ENCODE measurements at places on chromosomes 1 and 21.
A peak's percentile ranks its signal among the peaks of the same experiment; 100 is the strongest.

DNA sequence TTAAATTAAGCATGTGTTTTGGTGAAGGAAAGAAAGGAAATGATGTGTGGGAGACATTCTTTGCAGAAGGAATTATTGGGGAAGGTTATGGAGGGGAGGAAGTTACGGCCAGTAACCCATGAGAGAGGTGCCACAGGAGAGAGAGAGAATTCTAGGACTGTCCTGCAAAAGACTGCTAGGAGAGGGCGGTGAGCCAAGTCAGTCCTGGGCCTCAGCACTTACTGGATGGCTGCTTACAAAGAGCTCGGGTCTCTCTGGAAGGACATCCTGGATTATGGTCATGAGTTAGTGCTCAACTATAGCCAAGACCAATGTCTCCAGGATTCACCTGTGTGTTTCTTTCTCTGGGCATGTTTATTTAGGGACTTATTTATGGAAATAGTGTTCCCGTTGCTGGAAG is 74.4 kb upstream of the HSD17B7 start:
- no peak for DNase-seq

DNA sequence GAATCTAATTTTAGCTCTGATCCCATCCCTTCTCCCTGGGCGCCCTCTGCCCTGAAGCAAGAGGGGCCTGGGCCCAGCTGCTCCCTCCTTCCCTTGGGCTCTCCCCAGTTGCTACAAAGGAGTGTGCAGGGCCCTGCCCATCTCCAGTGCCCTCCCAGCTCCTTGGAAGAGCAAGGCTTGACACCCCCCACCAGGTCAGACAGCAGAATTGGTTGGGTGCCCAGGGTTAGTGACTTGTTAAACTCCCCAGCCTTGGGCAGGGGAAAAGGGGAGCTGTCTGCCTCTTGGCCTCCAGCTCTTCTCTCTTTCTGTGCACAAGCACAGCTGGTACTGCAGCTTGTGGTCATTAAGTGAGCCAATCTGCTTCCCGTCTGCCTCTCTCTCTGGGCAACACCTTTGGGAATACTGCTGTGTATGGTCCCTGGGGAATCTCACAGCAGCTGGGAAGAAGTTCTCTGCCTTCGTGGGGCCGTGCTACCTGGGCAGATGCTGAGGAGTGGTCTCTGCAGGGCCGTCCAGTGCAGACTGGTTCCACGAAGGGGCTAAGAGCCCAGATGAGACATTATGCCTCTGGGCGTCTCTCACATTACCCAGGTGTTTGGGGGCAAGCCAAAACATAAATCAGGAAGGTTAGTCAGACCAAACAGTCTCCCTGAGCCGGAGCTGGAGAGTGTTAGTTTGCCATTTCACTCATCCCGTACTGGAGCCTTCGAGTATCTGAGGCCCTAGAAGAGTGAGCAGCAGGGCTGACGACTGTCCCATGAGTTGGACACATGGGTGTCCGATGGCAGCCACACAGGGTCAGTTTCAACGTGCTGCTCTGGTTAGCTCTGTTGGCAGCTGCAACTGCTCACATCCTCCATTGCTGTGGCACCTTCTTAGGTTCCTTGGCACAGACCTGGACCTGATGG is 37.3 kb downstream of the TMEM53 start:
- peak; percentile 84 for DNase-seq

GRCh38 chr1:156690675-156691036 is 13.4 kb upstream of the NES start:
- no peak for DNase-seq

DNA sequence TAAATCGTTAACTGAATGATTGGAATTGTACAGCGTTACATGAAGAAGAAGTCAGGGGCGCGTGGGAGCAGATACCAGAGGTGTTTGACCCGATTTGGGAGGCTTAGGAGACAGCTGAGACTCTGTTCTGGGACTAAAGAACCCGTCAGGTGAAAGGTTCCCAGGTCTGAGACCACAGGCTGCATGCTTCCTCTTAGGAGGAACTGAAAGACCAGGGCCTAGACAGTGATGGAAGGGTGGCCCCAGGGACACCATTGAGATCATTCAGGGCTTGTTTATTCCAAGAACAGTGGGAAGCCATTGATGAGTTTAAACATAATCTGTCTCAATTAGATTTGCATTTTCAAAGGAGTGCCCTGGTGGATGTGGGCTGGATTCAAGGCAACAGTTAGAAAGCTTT is 904 bp downstream of the KLF17 start:
- DNase-seq = no peak

DNA sequence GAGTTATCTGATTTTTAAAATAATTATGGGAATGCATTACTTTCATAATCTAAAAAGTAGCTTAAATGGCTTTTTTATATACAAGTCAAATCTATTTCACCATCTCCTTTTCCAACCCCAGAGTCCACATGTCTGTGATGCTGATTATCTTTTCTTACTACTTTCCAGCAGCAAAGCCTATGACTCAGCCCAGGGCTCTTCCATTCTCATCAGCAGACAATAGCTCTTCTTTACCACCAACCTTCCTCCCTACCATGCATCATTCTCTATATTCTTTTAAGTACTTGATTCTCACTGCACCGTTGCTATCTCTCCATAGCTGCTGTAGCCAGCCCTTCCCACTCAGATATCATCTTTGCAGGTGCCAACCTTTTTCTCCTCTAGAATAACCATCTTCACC is 61.3 kb downstream of the OVGP1 start:
- DNase-seq = peak; percentile 51

DNA sequence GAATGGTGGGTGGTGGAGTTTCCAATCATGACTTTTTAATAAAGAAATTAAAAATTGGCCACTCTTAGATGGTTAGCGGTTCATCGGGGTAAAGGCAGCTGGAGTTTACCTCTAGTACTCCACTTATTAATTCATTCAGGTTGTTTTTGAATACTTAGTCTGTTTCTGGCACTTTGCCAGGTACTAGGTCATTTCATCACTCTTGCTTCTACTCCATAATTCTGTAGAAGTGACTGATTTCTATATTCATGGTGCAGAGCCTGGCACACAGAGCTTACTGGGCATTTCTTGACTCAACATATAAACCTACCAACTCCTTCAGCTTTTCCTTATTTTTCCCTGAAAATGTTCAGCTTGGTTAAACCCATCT is 31.5 kb downstream of the FOXD2 start:
- no peak for DNase-seq

GRCh38 chr1:40064797-40065499 is 24.4 kb downstream of the CAP1 start:
- no peak for DNase-seq

- DNase-seq = no peak
Observed at GRCh38 chr1:99647490-99647889, 1.6 kb downstream of the PALMD start.

- DNase-seq = no peak
Observed at GRCh38 chr1:205472737-205473441, 17.0 kb upstream of the BLACAT1 start.

DNA sequence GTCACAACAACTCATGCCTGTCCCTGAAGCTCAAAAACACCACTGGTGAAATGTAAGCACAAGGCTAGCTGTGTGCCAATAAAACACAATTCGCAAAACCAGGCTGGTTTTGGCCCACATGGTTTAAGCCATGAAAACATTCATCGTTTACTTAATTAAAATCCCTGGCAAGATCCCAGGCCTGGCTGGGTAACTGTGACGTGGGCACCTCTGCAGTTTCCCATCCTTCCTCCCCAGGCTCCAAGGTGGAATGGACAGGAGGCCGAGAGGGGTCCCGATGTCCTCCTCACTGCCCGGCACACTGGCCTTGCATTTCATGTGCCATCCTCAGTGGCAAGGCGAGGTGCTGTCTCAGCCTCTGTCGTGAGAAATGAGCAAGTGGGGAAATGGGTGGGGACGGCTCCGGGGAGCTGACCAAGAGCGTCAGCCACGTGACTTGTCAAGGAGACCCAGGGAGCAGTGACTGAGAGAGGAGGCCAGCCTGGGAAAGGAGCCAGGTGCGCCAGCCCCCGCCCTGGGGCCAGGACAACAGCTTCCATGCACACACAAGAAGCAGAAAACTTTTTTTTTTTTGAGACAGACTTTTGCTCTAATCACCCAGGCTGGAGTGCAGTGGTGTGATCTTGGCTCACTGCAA is 153.1 kb upstream of the RAB4A start:
- peak; percentile 3 for DNase-seq

GRCh38 chr1:42290130-42290529 is 44.9 kb downstream of the FOXJ3 start:
- DNase-seq = peak; percentile 24

DNA sequence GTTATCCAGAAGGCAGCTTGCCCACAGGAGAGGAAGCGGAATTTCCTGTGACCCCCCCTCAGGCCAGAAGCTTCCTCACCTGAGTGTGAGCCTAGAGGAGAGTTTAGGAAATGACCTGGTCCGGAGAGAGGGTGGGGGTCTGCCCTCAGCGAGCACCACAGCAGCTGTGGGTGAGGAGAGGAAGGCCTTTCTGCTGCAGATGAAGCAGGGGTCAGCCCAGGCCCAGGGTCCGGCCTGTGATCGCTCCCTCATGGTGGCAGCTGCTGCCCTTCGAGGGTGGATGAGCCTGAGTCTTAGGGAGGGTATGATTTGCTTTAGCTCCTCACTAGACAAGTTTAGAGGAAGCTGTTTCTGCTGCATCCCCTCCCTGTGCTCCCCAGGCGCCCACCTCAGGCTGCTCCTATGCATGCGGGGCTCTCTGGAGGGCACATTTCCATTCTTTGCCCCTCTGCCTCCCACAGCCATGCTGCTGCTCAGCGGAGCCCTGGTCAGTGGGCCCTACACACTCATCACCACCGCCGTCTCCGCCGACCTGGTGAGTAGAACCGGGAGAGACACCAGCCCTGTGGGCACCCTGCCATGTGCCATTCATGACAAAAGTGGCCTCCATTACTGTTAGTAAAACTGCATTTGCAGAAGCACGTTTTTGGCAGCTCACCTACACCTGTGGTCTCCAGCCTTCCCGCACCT is 53.0 kb downstream of the SLC37A1 start:
- DNase-seq = no peak

DNA sequence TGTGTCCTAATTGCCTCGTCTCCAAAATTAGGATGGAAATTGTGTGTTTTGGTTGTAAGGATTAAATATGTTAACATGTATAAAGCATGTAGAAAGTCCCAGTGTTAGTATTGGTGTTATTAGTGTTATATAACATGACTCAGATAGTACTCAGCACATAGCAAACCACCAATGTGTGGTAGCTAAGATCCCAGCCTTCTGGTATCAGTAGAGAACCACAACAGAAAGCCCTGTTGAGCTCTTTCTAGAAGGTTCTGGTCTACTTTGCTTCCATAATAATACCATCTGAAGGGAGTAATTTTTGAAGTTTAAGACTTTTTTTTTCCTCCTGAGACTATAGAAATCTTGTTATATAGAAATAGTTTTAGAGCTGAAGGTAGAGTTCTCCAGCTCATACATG is 259.3 kb upstream of the SGIP1 start:
- DNase-seq = peak; percentile 75

GRCh38 chr21:15011967-15012366 is 52.8 kb downstream of the NRIP1 start:
- DNase-seq = no peak

DNA sequence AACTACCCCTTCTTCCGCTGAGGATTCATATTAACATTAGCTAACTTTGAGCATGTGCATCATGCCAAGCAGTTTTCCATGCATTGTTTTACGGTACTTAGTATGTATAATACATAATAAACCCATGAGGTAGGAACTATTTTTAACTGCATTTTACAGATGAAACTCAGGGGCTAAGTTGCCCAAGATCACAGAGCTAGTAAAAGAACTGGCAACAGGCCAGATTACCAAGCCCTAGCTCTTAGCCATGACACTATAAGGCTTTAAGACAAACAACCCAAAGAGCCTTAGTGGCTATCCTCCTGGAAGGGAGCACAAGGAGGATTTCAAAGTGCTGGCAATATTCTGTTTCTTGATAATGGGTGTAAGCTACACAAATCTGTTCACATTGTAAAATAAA is 6.1 kb downstream of the AK2 start:
- peak; percentile 48 for DNase-seq

DNA sequence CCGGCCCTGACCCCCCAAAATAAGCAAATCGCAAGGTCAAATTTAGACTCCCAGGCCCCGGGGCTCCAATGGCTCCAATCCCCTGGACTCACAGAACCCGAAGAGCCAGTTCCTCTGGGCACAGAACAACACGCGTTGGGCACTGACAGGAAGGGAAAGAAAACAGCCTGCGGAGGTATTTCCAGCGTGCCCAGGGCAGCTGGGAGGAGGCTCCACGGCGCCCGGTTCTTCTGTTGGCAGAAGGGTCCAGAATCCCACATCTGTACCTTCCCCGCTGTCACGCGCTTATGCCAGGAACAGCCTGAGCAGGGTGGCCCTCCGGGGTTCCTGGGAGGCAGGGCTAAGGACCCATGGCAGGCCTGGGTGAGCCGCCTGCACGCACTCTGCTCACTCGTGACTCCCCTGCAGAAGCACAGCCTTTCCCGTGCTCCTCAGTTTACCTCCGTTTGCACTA is 85.5 kb downstream of the RIPK4 start:
- DNase-seq = peak; percentile 88

DNA sequence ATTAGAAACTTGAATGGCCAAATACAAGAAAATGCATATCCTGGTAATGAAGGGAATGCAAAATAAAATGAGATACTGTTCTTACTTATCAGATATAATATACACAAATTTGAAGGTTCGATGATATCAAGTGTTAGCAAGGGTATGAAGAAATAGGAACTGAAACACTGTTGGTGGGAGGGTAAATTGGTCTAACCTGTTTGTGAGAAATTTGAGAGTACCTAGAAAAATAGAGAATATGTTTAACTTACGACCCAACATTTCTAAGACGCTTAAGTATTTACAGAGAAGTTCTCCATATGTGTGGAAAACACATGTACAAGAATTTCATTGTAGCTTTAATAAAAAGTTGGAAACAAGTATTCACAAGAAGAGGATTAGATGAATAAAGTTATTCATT is 25.9 kb downstream of the ATG4C start:
- no peak for DNase-seq

- no peak for DNase-seq
Observed at GRCh38 chr1:205538235-205538840, 33.9 kb downstream of the CDK18 start.

DNA sequence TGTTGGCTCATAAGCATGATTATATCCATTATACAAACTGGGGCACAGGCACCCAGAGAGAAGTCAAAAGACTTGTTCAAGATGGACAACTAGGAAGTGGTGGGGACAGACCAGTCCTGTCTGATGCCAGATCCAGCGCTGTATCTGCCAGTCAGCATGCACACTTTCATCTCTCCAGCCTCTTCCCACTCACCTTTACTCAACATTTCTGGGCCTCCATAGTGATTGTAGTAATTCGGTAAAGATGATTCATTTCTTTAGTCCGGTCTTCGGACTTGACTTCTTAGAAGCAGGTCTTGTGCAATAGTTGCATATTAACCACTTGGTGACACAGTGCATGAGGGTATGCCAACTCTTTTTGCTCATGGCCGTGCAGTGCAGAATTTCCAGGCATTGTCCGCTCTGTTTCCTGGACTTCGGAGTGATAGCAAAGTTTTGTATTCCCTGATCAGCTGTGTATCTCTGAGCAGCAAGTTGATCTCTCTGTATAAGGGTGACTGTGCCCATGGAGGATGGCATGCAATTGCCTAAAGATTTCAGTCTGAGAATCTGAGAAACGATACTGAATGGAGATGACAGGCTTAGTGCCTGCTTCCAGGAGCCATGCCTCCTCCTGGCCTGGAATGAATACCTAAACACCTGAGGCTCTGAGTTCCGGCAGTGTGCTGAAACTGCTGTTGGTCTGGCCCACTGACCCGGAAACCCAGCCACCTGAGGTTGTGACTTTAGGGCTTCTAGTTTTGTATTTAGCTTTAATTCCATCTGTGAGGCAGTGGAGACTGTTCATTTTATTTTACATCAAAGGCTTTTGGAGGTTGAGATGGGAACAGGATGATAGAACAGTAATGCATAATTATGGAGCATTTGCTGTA is 39.0 kb downstream of the GALNT2 start:
- peak; percentile 83 for DNase-seq
